Peyer's patch (tissue), 4 donors: ENCODE measurements at places on chromosomes 6 and 20. TPM values are rescaled to one million over a fixed set of nuclear protein-coding genes. Genes with fewer than 3 reads are reported as not detected.

GRCh38 chr20:16498526-16499253 is 74.6 kb downstream of the KIF16B start:
- no peaks in the 10 kb centered on the region for H3K36me3 ChIP-seq
- H3K4me3 ChIP-seq: no peak overlapping the region
- H3K4me1 ChIP-seq: no peaks in the 10 kb centered on the region

GRCh38 chr6:100618351-100618671 is 153.6 kb upstream of the SIM1 start:
- H3K27ac ChIP-seq: no peak overlapping the region
- no peaks in the 10 kb centered on the region for H3K4me1 ChIP-seq
- no peaks in the 10 kb centered on the region for H3K27me3 ChIP-seq
- H3K4me3 ChIP-seq: no peak overlapping the region

Gene LGSN
- not detected for total RNA-seq

GRCh38 chr6:158170656-158171081 is 2.5 kb downstream of the GTF2H5 start:
- DNase-seq: no peak
- no peaks in the 10 kb centered on the region for H3K36me3 ChIP-seq
- H3K27me3 ChIP-seq: no peaks in the 10 kb centered on the region
- no peak overlapping the region for H3K27ac ChIP-seq

Gene MCM3
- 29.0 TPM for total RNA-seq

Gene BYSL
- total RNA-seq: 12.4 TPM

DNA sequence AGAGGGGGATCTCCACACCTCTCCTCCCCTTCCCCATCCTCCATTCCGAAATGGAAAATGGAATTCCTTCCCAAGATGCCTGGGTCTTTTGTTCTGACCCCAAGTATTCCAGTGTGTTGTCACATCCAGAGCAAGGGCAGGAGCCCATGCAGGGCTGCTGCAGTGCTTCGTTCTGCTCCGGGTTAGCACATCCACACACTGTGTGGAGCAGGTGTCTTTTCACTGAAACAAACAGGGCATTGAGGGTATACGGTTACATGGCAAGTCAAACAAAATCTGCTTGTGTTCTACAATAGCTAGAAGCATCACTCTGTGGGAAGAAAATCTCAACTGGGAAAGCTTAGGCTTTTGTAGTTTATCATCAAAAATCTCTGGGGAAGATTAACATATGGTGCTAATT is 56.9 kb downstream of the LYRM2 start:
- H3K27me3 ChIP-seq: no peaks in the 10 kb centered on the region
- no peaks in the 10 kb centered on the region for H3K36me3 ChIP-seq

DNA sequence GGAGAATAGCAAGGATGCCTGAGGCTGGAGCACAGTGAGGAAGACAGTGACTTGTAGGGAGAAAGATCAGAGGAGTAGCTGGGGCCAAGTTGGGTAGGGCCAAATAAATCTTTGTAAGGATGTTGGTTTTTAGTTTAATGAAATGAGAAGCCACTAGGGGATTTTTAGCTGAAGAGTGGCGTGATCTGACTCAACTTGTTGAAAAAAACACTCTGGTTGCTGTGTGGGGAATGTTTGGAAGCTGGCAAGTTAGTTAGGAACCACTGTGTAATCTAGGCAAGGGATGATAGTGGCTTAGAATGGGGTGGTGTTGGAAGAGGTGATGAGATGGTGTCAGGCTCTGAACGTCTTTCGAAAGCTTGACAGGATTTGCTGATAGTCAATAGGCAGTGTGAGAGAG is 176.1 kb upstream of the HDDC2 start:
- no peak for DNase-seq
- H3K4me3 ChIP-seq: no peak overlapping the region
- H3K36me3 ChIP-seq: no peaks in the 10 kb centered on the region
- no peak overlapping the region for H3K27ac ChIP-seq

Gene HDAC2
- total RNA-seq: 29.6 TPM

DNA sequence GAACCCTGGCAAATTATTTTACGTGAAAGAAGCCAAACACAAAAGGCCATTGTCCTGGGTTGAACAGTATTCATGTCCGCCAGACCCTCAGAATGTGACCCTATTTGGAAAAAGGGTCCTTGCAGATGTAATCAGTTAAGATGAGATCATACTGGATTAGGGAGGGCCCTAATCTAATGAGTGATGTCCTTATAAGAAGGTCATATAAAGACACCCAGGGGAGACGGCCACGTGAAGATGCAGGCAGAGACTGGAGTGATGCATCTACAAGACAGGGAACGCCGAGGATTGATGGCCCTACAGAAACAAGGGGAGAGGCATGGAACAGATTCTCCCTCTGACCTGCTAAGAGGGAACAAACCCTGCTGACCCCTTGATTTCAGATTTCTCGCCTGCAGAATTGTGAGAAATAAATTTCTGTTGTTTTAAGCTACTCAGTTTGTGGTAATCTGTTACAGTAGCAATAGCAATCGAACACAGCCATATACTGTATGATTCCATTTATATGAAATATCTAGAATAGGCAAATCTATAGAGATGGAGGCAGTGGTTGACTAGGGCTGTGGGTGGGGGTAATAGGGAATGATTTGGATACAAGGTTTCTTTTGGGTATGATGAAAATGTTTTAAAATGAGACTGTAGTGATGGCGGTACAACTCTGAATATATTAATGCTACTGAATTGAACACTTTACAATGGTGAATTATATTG is 132.9 kb upstream of the NUP153 start:
- H3K27ac ChIP-seq: no peak overlapping the region
- no peaks in the 10 kb centered on the region for H3K4me1 ChIP-seq
- no peak for DNase-seq
- peaks cover 32% of the 10 kb centered on the region for H3K36me3 ChIP-seq
- no peak overlapping the region for H3K4me3 ChIP-seq

- peak overlapping the region; percentile 56 for H3K4me3 ChIP-seq
- no peaks in the 10 kb centered on the region for H3K27me3 ChIP-seq
- no peaks in the 10 kb centered on the region for H3K4me1 ChIP-seq
- H3K27ac ChIP-seq: peak overlapping the region; percentile 66
- H3K36me3 ChIP-seq: no peaks in the 10 kb centered on the region
These were observed 544 bp upstream of the KHDC1 start for GRCh38 chr6:73263570-73263909.

DNA sequence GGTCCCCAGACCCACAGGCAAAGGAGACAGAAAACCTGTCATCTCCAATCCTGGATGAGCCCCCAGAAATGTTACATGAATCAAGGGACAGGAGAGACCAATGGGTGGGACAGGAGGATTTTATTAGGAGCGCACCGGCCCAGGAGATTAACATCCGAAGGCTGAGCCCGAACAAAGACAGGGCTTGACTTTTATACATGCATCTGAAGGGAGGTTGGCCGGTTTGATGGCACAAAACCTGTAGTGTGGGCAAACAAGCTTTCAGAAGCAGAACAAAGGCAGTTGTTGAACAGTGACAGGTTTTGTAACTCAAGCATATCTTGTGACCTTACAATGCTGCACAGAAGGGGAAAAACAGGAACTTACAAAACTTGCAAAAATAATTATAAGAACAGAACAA is 83.9 kb upstream of the GPR6 start:
- no peaks in the 10 kb centered on the region for H3K36me3 ChIP-seq
- H3K27ac ChIP-seq: peak overlapping the region; percentile 38
- no peak for DNase-seq
- H3K4me1 ChIP-seq: no peaks in the 10 kb centered on the region
- H3K4me3 ChIP-seq: no peak overlapping the region

GRCh38 chr20:33061658-33062028 is 7.9 kb downstream of the BPIFB3 start:
- no peak overlapping the region for H3K27ac ChIP-seq
- H3K4me1 ChIP-seq: no peaks in the 10 kb centered on the region
- no peaks in the 10 kb centered on the region for H3K27me3 ChIP-seq

DNA sequence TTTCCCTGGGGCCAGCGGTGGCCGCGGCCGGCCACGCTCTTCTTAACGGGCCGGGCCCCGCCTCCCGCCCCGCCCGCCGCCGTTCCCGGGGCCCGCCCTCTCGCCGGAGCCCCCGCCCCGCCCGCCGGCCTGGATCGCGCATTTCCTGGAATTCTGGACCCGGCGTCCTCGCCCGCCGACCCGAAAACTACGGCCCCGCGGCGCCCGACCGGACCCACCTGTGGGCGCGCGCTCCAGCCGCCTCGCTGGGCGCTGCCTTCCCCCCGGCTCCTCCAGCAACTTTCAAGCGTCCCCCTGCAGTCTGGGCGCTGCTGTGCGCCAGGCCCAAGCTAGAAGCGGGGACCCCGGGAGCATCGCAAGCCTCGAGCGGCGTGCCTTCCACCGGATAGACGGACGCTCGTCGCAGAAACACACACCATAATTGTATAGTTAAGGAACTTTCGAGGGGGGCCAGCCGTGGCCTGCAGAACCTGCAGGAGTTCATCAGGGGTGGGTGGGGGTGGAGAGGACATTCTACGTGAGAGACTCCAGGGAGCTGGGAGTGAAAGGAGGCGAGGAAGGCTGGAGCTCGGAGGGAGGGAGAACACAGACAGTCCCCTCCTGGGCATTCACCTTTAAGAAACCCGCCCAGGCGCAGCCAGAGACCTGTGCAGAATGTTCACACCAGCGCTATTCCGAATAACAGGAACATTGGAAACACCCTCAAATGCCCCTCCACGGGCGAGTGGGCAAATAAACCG is at the start of gene ADA:
Gene ADA, minus strand, starts transcription at position 16 of the 740 bp plus-strand sequence. CDS start 92 bp downstream, outside the sequence.
- H3K27me3 ChIP-seq: no peaks in the 10 kb centered on the region
- peak within 1 kb of the TSS; percentile 92 for H3K27ac ChIP-seq
- H3K4me3 ChIP-seq: peak within 1 kb of the TSS; percentile 95
- H3K4me1 ChIP-seq: peaks cover 10% of the 10 kb centered on the region

Gene KCNB1
- total RNA-seq: 0.35 TPM

Gene RIN2
- 181 TPM for total RNA-seq

Gene DPPA5
- total RNA-seq: not detected

- no peak overlapping the region for H3K27ac ChIP-seq
- no peaks in the 10 kb centered on the region for H3K27me3 ChIP-seq
- DNase-seq: no peak
- no peaks in the 10 kb centered on the region for H3K36me3 ChIP-seq
- H3K4me3 ChIP-seq: no peak overlapping the region
- no peaks in the 10 kb centered on the region for H3K4me1 ChIP-seq
These were observed 384.6 kb upstream of the FLRT3 start for GRCh38 chr20:14721926-14722452.

DNA sequence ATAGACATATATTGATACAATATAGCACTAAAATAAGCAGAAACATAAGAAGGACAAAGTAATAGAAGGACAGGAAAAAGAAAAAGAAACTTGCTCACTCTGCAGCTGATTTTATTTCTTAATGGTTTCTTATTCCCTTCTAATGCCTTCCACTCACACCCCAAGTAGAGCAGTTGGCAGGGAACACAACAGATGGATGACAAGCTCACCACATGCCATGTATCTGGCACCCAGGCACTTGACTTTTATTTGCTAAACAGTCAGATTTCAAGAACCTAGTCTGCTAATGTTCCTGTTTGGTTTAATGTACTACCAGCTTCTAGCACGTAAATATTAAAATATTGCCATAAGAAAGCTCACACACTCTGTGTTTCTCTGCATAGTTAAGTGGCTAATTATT is 87.1 kb downstream of the COL19A1 start:
- no peak overlapping the region for H3K4me3 ChIP-seq
- H3K27me3 ChIP-seq: no peaks in the 10 kb centered on the region
- DNase-seq: no peak
- no peak overlapping the region for H3K27ac ChIP-seq
- H3K36me3 ChIP-seq: no peaks in the 10 kb centered on the region

DNA sequence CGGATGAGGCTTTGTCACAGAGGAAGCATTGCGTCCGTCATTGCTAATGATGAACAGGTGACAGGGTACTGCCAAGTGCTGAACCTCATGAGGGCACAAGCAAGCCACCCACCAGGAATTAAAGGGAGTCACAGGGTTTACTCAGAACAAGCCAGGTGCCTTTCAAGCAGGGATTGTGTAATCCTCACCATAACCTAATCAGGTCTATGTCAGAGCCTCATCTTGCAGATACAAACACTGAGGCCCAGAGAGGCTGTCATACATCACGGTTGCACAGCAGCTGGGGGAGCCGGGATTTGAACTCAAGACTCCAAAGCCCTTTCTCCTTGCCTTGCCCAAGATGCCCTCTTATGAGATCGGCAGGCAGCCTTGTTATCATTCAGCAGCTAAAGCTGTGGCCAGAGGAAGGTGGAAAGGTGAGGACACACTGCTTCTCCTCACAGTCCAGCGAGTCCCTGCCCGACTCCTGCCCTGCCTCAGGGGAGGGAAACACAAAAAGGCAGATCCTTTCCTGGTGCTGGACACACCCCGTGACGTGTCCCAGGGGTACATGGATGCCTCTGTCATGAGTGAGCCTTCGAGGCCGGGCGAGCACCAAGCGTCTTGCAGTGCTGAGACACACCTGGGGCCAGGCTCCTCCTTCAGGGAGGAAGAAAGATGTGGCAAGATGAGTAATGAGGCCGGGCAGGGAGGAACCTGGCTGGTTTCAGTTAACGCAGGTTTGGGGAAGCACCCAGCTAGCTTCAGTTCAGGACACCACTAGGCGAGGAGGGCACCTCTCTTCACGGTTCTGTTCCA is 214.9 kb downstream of the LY86 start:
- H3K36me3 ChIP-seq: no peaks in the 10 kb centered on the region
- no peak overlapping the region for H3K27ac ChIP-seq
- H3K4me1 ChIP-seq: no peaks in the 10 kb centered on the region
- peak; percentile 67 for DNase-seq

Gene CPXM1
- not detected for total RNA-seq

GRCh38 chr6:16187176-16187575 is 51.2 kb upstream of the GMPR start:
- no peak for DNase-seq
- no peak overlapping the region for H3K27ac ChIP-seq
- H3K36me3 ChIP-seq: no peaks in the 10 kb centered on the region
- no peaks in the 10 kb centered on the region for H3K4me1 ChIP-seq
- no peaks in the 10 kb centered on the region for H3K27me3 ChIP-seq
- H3K4me3 ChIP-seq: no peak overlapping the region

Gene NRN1
- total RNA-seq: 1.4 TPM

- peak overlapping the region; percentile 77 for H3K27ac ChIP-seq
- no peaks in the 10 kb centered on the region for H3K27me3 ChIP-seq
- H3K4me3 ChIP-seq: peak overlapping the region; percentile 73
- peaks cover 35% of the 10 kb centered on the region for H3K4me1 ChIP-seq
- H3K36me3 ChIP-seq: no peaks in the 10 kb centered on the region
These were observed 413 bp downstream of the PTPRA start for GRCh38 chr20:2873747-2874041.

Gene COL9A1
- total RNA-seq: not detected

Gene NPBWR2
- not detected for total RNA-seq

DNA sequence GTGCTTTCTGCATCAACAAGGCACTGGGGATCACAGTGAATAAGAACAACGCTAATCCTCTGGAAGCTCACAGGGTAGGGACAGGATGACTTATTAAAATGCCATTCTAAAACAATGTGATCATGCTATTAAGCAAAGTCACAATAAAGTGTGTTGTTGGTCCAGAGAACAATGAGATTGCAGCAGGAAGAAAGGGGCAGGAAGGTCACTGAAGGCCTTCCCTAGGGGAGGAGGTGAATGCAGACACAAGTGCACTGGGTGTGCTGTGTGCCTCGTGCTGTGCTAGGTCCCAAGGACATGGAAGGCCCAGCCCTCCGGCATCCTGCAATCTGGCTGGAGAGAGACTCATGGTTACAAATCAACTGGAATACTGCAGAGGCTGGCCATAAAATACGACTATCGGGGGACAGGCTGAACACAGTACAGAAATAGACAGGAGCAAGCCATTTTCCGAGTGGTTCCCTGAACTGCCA is 55.7 kb downstream of the LYRM4 start:
- H3K27me3 ChIP-seq: no peaks in the 10 kb centered on the region
- H3K4me3 ChIP-seq: no peak overlapping the region
- DNase-seq: no peak
- no peaks in the 10 kb centered on the region for H3K36me3 ChIP-seq

Gene SLC35F1
- 0.40 TPM for total RNA-seq
